ENCODE measurements at places on chromosomes 13 and 19.

DNA sequence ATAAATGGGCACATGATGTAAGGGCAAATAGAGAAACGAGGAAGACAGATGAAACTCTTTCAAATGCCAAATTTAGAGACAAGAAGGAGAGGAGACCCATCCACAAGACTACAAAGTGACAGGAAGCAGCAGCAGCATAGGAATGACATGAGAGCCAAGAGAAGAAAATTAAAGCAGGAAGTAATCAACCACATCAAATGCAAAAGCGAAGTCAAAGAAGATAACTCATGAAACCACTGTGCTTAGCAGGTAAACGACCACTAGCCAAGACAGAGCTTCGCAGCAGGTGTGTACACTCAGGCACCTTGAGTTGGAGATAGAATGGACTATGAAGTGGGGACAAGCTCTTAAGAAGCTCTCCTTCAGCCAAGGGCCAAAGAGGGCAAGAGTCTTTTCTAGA lies 64.1 kb downstream of the KLF12 start:
- peak; percentile 71 for DNase-seq

DNA sequence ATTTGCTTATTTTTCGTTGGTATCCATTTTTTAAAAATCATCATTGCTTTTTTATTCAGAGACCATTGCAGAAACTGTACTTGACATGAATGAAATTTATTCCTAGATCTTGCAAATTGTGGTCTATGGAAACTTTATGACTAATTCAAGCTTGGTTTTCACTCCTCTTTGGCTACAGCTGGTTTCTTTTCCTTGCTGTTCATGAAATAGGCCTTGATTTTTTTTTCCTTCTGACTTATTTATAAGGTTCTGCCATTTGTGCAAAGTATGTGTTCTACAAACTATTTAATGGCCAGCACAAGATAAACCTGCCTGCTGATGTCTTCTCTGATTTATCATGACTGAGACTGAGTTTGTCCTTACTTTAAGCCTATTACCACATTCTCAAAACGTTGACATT lies 764.0 kb upstream of the SLITRK5 start:
- DNase-seq: no peak

- no peak for DNase-seq
Measured at GRCh38 chr19:3386447-3387234, 20.3 kb downstream of the NFIC start.

DNA sequence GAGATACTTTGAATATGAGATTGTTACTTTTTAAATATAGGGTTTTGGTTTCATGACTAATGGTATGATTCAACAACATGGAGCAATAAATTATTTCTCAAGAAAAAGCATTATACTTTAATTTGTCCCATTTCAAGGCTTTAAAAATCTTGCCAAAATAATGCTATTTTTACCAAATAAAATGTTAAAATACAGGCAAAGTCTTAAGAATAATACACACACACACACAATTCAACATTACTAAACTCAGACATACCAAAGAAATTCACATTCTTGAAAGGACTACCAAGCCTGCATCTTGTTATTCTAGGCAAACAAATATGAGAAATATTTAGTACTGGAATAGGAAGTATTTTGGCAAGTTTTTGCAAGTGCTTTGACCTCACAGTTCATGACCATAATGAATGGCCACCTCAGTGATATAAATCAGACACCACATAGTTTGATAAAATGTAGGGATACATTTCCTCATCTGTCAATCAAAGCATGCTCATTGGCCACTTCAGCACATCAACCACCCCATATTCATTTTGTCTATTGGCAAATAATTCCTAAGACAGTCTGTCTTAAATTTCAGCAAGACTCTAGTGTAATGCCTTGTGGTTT lies 107.2 kb downstream of the NALCN start:
- DNase-seq: no peak

- no peak for DNase-seq
Measured at GRCh38 chr19:16883522-16883921, 5.3 kb upstream of the F2RL3 start.

DNA sequence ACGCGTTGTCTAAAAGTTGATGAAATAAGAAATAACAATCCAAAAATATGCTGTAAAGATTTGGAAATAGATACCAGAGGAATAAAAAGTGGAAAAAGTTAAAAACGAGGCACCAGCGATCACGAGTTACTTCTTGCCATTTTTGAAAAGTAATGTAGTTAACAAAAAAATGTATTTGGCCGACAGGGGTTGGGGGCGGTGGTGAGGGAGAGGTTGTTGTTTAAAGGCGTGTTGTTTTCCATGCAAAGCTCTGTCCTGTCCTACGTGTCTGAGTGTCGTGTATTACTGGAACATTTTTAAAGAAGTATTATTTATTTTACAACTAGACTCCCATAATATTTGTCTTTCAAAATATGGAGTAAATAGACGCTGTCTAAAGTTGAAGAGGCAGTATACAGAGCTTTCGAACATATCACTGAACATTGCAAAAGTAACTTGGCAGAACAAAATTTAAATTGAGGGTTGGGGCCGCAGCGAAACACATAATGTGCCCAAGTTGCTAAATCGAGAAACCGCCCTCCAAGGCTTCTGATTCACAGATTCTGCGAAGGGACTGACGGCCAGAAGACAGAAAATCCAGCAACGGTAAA lies 823 bp downstream of the FBXO17 start:
- DNase-seq: no peak

- DNase-seq: no peak
Measured at GRCh38 chr13:96025283-96025682, 27.9 kb downstream of the UGGT2 start.

- DNase-seq: no peak
Measured at GRCh38 chr19:51333836-51334460, 8.0 kb downstream of the VSIG10L start.

- DNase-seq: peak; percentile 30
Measured at GRCh38 chr19:18832306-18833140, 764 bp downstream of the UPF1 start.

DNA sequence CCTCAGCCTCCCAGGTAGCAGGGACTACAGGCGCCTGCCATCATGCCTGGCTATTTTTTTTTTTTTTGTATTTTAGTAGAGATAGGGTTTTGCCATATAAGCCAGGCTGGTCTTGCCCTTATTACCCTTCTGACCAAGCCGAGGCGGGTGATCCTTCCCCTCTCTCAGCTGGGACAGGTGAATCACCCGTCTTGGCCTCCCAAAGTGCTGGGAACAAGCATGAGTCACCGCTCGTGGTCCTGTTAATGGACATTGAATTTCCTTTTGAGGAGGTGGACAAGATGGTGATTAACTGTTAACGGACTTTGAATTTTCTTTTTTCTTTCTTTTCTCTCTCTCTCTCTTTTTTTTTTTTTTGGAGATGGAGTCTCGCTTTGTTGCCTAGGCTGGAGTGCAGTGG lies 10.6 kb downstream of the CD70 start:
- no peak for DNase-seq

DNA sequence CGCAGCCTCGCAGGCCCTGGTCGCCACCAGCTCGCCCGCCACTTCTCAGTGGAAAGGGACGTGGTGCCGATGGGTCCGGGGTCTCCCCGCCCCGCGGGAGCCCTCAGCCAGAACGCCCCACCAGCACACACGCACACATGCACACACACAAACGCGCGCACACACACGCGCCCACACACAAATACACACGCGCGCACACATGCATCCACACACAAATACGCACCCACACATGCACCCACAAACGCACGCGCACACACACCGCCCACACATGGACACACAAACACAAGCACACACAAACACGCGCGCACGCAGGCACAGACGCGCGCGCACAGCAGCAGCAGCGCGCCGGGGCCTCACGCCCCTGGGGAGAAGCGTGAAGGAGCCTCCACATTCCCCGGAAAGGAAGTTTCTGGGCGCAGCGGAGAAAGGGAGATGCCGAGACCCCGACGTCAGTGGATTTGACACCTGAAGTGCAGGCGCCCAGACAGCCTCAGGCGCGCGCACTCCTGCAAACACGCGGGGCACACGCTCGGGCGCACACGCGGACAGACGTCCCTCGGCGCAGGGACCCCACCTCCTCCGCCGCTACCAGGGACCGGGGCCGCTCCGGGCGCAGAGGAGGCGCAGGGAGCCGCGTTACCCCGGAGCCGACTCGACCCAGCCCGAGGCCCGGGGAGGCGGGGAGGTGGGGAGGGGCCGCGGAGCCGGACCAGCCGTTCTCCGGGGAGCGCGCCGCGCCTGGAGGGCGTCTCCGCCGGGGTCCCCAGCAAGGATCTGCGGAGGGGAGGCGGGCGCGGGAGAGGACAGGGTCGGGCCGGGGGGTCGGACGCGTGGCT lies 622 bp downstream of the RASA3 start:
- peak; percentile 37 for DNase-seq

GRCh38 chr19:1883784-1884183 lies 1.5 kb downstream of the ABHD17A start:
- DNase-seq: peak; percentile 44
